ENCODE measurements at places on chromosomes 3 and 15. TPM values are rescaled to one million over a fixed set of nuclear protein-coding genes. Genes with fewer than 3 reads are reported as not detected.

The ZBBX gene
- total RNA-seq: not detected

The PLCH1 gene
- total RNA-seq: 0.16 TPM

The GPR27 gene
- total RNA-seq: 0.09 TPM

GRCh38 chr3:127093312-127093711 lies 99.6 kb upstream of the PRR23E start:
- no peak for DNase-seq

GRCh38 chr3:146640955-146641867 lies 36.1 kb upstream of the PLSCR5 start:
- DNase-seq: no peak

GRCh38 chr15:86653344-86654197 lies 573.9 kb downstream of the AGBL1 start:
- DNase-seq: no peak

- no peak for DNase-seq
Measured at GRCh38 chr3:186053954-186054791, 54.7 kb downstream of the ETV5 start.

DNA sequence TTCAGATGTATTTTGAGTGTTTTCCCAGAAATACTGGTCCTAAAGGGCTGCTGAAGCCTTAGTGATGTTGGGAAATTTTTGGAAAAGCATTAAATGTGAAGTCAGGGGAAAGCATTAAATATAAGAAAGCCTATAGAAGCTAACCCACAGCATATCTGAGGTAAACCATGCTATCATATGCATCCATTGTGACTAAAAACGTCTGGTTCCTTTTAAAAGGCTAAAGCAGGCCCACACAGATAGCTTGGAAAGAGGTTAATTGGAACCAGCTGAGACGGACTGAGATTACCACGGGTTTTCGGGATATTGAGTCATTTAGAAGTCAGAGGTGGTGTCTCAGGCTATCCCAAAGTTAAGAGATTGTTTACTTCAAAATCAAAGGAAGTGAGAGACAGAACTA lies 78.2 kb downstream of the CYP19A1 start:
- no peak for DNase-seq

DNA sequence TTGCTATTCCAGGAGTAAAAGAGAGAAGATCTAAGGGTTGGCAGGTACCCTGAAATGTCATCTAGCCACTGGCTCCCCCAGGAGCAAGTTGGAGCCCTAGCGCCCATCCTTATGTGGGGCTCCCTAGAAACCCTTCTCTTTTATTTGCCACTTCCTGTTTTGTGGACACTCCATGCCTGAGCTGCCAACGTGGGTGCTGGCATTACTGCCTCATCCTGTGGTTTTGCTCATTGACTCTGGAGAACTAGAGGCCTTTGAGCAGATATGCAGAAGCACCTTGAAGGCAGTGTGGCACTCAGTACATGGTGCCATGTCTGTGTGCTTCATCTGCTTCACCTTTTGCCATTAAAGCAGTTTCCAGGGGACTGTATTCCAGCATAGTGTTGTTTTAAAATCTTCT lies 8.1 kb downstream of the EDEM1 start:
- no peak for DNase-seq

DNA sequence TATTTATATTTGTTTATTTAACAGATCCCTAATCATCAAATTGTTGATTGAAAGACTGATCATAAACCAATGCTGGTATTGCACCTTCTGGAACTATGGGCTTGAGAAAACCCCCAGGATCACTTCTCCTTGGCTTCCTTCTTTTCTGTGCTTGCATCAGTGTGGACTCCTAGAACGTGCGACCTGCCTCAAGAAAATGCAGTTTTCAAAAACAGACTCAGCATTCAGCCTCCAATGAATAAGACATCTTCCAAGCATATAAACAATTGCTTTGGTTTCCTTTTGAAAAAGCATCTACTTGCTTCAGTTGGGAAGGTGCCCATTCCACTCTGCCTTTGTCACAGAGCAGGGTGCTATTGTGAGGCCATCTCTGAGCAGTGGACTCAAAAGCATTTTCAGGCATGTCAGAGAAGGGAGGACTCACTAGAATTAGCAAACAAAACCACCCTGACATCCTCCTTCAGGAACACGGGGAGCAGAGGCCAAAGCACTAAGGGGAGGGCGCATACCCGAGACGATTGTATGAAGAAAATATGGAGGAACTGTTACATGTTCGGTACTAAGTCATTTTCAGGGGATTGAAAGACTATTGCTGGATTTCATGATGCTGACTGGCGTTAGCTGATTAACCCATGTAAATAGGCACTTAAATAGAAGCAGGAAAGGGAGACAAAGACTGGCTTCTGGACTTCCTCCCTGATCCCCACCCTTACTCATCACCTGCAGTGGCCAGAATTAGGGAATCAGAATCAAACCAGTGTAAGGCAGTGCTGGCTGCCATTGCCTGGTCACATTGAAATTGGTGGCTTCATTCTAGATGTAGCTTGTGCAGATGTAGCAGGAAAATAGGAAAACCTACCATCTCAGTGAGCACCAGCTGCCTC lies 14.7 kb downstream of the THBS1 start:
- no peak for DNase-seq
